ENCODE measurements at places on chromosomes 16 and 17.

- DNase-seq, result no peak
Measured at GRCh38 chr16:9772526-9773225, 409.6 kb downstream of the GRIN2A start.

GRCh38 chr17:31488264-31488981 is 96.9 kb downstream of the RAB11FIP4 start:
- DNase-seq, result no peak

- DNase-seq, result no peak
Measured at GRCh38 chr16:51648526-51648925, 497.5 kb upstream of the SALL1 start.

- peak; percentile 29 for DNase-seq
Measured at GRCh38 chr16:27433636-27434035, 31.7 kb downstream of the IL21R start.

DNA sequence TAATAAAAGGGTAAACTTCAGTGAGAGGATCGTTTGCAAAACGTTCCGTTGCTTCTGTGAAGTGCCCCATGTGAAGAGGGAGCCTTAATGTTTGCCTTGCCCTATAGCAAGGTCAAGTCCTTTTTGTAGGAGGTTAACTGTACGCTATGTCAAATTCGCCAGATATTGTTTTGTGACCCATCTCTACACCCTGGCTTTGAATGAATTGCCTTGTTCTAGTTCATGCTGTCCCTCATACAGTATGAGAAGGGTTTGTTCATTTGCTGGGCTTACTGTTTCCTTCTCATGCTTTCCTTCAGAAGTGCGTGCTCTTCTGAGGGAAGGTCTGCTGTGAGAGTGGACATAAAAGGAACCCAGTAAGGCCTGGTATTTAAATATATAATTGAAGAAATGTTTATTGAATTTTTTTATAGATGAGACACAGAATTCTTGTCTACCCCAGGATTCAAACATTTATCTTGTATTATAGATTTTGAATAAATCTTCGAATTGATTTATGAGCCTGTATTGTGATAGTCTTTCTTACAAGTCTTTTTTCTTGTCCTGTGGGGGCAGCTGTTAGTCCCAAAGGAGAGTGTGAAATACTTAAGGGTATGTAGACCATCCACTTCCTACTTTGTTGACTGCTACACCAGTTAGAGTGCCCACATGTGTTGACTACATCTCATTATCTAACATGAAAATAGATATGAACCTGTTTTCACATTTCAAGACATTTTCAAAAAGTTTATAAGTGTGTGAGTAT is 1.7 kb downstream of the MAP3K3 start:
- no peak for DNase-seq

DNA sequence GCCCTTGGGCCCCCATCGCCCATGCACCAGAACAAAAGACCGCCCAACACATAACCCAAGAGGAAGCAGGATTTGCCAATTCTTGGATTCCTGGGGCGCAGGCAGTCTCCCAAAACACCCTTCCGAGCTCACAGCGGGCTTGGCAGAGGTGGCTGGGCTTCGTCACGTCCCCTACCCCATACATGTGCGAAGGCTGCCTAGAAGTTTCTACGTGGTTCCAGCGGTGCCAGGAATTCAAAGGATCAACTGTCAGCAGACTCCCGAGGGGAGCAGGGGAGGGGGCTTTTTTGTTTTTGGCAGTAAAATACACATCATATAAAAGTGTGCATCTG is 80.8 kb upstream of the PLCG2 start:
- no peak for DNase-seq

DNA sequence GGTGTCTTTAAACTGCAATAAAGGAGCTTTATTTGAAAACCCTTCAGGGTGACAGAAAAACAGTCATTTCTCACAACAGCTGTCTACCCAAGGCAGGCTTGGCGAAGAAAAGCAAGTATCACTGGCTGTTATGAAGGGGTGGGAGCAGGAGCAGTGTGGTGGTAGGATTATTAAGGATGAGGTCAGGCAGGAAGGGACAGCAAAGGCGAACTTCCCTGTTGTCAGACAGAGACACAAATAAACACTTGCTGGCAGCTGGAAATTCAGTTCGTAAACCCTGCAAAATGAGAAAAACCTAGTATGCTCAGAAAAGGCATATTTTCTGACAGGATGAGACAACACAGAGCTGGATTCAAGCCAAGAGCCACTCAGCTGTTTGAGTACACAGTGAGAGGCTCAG is 416.3 kb upstream of the CDH5 start:
- no peak for DNase-seq

DNA sequence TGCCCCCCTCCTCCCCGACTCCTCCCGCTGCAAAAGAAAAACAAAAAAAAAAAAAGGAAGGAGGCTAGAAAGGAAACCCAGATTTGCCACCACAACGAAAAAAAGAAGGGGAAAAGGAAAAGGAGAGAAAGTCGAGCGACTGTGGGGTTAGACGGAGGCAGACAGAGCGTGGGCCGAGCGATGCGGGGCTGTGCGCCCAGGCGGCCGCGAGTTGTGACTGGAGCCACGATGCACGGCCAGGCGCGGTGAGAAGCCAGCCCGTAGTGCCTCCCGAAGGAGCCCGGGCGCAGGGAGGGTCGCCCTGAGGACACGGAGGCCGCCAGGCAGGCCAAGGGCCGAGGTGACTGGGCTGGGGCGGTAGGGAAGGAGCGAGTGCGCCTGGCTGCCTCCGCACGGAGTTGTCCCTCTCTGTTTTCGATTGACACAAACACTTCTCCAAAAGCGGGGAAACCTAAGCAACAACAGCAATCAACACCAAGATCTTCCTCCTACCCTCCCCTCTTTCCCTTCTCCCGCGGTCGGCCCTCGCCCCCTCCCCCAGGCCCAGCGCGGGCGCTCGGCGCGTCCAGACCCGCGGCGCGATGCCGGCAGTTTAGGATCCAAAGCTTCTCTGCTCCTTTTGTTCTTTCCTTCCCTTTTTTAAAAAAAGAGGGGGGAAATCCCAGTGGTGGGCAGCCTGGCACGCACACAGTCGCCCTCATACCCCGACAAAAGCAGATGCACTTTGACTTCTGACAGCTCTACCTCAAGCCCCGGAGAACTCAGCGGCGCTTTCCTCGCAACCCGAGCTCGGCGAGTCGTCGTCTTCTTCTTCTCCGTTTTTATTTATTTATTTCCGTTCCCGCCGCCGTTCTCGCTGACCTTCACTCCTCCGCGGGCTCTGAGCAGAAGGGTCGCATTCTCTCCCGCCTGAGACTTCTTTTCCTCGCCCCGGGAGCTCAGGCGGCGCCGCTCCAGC is at the start of gene LHX1:
LHX1 (plus strand) TSS at position 475 of the 958 bp plus-strand sequence. CDS start 723 bp downstream, outside the sequence.
- DNase-seq, result no peak

DNA sequence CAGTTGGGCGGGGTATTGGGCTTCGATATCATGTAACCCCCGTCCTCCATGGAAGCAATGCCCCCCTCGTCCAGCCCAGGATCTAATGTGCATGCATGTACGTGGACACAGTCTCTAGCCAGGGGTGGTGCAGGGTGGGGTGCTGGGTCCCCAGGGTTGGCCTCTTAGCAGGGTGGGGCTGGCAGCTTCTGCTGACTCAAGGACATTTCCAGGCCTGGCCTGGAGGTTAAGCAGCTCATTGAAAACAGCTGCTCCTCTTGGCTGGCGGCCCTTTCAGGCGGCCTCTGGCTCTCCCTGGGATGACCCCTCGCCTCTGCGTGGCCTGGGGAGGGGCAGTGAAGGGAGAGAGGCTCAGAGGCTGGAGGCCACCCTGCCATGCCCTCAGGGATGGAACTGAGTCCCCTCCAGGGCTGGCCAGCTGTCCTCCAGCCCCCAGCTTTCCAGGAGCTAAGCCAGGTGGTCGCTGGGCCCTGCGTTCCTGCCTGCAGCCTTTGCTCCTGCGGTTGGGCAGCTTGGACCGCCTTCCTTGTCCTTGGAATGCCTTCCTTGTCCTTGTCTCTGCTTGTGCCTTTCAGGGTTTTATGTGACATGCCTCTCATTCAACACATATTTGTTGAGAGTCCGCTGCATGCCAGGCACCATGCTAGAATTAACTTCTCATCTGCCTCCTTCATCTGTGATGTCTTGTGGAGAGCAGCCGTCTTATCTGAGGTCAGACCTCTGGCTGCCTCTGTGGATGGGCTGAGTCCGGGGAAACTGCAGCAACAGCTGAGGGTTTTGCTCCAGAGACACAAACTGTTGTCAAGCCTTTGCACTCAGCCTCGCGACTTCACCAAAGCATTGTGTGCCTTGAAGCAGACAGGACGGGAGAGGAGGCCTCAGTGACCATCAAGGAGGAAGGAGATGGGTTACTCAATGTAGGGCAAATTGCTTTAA is 26.6 kb downstream of the MRC2 start:
- peak; percentile 81 for DNase-seq

GRCh38 chr16:88047462-88047861 is 96.2 kb downstream of the BANP start:
- DNase-seq, result no peak

- DNase-seq, result no peak
Measured at GRCh38 chr17:56260376-56261002, 107.2 kb downstream of the ANKFN1 start.

GRCh38 chr17:15261258-15261801 is 3.8 kb downstream of the PMP22 start:
- no peak for DNase-seq

DNA sequence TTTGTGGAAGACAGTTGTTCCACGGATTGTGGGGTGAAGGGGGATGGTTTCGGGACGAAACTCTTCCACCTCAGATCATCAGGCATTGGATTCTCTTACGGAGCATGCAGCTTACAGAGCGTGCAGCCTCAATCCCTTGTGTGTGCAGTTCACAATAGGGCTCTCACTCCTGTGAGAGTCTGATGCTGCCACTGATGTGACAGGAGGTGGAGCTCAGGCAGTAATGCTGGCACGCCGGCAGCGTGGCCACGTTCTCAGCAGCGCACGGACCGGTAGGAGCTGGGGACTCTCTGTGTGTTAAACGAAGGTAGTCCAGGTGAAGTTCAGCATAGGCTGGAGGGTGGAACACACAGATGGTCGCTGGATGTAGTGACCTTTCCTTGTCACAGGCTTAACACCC is 37.8 kb downstream of the SEC14L1 start:
- no peak for DNase-seq

GRCh38 chr17:58875261-58875660 is 119.6 kb downstream of the PPM1E start:
- no peak for DNase-seq

DNA sequence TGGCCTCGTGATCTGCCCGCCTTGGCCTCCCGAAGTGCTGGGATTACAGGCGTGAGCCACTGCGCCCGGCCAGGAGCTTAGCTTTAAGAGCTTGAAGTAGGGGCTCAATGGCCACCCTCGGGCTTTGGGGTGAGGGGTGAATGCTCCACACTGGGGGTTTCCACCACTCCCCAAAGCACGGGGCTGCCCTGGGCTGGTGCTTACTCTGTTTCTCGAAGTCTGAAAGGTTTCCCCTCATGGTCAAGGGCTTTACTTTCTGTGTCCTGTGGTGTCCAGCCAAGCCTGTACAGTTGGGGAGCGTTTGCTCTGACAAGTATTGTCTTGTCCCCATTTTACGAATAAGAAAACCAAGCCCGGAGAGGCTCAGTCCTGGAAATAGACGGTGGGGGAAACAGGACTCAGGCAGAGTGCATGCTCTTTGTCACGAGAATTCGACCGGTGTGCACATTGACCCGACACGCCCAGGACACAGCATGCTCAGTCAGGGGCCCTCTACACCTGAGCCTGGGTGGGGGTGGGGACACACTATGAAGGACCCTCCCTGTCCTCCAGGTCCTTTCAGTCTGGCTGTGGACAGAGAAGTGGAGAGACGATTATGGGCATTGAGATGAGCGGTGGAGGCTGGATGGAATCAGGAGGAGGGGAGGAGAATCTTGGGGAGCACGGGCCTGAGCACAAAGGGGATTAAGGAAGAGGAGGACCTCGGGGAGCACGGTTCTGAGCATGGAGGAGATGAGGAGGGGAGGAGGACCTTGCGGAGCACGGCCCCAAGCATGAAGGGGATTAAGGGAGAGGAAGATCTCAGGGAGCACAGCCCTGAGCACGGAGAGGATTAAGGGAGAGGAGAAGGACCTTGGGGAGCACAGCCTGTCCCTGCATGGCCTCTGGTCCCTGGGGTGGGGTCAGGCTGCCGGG is 7.5 kb downstream of the CD7 start:
- DNase-seq, result no peak

DNA sequence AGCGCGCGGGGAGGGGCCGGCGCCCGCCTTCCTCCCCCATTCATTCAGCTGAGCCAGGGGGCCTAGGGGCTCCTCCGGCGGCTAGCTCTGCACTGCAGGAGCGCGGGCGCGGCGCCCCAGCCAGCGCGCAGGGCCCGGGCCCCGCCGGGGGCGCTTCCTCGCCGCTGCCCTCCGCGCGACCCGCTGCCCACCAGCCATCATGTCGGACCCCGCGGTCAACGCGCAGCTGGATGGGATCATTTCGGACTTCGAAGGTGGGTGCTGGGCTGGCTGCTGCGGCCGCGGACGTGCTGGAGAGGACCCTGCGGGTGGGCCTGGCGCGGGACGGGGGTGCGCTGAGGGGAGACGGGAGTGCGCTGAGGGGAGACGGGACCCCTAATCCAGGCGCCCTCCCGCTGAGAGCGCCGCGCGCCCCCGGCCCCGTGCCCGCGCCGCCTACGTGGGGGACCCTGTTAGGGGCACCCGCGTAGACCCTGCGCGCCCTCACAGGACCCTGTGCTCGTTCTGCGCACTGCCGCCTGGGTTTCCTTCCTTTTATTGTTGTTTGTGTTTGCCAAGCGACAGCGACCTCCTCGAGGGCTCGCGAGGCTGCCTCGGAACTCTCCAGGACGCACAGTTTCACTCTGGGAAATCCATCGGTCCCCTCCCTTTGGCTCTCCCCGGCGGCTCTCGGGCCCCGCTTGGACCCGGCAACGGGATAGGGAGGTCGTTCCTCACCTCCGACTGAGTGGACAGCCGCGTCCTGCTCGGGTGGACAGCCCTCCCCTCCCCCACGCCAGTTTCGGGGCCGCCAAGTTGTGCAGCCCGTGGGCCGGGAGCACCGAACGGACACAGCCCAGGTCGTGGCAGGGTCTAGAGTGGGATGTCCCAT is 232.8 kb downstream of the SEC14L1 start:
- DNase-seq, result no peak

- DNase-seq, result no peak
Measured at GRCh38 chr16:79607587-79607986, 7.0 kb upstream of the MAF start.

DNA sequence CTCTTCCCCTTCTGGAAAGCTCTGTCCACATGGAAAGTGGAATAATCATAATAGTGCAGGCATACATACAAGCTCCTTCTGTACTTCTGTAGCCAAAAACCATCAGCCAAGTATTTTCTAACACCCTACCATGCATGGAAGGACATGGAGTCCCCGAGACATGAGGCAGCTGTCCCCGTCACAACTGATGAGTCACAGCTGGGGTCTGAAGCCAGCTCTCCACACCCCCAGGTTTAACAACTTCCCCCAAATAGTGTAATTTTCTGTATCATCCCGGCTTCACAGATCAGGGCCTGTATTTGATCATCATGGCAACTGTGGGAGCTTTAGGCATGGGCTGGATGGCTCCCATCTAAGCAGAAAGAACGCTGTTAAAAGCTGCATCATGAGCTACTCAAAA is 16.6 kb downstream of the C16orf96 start:
- no peak for DNase-seq

GRCh38 chr17:68805609-68806008 is 149.6 kb downstream of the ABCA8 start:
- no peak for DNase-seq

- DNase-seq, result no peak
Measured at GRCh38 chr17:32870027-32870670, 6.8 kb downstream of the MYO1D start.

- no peak for DNase-seq
Measured at GRCh38 chr16:67146523-67147357, 4.1 kb downstream of the B3GNT9 start.

GRCh38 chr17:34665150-34665806 is 85.9 kb downstream of the TMEM132E start:
- no peak for DNase-seq

Measured in suprapubic skin (tissue), 4 donors.